ENCODE measurements at places on chromosomes 1 and 21. TPM values are rescaled to one million over a fixed set of nuclear protein-coding genes. Genes with fewer than 3 reads are reported as not detected.

DNA sequence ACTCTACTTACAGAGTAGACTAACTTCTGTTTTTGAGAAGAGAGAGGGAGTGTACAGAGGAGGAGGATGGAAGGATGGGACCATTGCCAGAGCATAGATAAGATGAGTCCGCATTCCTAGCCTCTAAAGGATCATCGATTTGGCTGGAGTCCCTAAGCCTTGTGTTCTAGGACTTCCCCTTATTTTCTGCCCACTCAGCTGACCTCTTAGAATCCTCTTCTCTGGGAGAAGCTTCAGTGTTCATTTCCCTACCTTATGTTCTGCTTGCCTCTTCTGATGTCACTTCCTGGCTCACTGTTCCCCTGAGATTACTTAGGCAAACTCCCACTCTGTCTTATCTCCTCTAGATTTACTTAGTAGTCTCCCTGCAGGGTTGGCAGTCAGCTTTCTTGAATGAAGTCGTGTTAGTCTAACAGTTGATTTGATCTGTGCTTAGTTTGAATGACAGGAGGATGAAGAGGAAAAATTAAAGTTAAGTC is 156.7 kb downstream of the SYT2 start:
- no peak for DNase-seq

GRCh38 chr1:159866066-159866465 is 3.6 kb upstream of the VSIG8 start:
- no peak for DNase-seq

LHX8 gene
- not detected for total RNA-seq

SLC45A1 gene
- total RNA-seq = 0.70 TPM

GRCh38 chr1:115218034-115218405 is 120.0 kb downstream of the NGF start:
- DNase-seq = no peak

DNA sequence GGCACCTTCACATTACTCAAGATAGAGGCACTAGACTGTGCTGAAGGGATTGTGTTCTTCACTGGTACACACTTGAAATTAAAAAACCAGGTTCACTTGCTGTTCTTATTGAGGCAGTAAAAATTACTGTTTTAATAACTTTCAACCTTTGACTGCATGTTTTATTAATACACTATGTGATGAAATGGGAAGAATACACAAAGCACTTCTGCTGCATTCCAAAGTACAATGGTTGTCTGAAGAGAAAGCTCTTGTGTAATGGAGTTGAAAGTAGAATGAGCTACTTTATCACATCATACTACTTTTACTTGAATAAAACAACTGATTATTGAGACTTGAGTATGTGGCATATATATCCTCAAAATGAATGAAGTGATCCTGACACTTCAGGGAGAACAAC is 49.7 kb downstream of the LRRC8C start:
- no peak for DNase-seq

DNA sequence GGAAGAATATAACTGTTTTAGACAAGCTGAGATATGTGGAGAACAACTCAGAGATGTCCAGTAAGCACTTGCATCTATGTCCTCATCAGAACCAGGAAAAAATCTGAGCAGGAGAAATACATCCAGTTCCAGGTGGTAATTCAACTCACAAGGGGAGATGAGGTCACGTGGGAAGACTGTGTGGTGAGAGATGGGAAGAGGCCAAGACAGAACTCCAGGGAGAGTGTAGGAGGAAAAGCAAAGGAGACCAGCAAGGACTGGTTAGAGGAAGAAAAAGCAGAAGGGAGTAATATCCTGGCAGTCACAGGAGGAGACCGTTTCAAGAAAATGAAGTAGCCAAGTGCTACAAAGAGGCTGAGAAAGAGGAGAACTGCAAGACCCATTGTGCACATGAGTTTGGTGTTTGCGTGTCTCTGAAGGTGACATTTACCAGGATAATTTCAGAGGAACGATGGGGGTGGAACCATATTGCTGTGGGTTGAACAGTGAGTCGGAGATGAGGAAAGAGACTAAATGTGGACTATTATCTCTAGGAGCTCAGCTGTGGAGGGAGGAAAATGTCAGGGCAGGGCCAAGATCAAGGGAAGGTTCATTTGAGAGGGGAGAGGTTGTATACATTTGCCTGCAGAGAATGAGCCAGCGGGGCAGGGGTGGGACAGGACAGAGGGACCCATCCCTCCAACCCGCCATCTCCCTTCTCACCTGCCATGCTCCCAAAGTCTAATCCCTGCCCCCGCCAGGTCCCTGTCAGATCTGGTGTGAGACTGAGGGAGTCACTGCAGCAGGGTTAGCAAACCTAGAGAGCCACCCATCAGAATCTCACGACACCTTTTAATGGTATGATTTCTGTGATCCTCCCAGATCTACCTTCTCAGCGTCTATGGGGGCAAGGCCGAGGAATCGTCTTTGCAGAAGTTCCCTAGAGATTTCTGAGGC is 24.9 kb downstream of the SUSD4 start:
- no peak for DNase-seq

TMEM201 gene
- 10.5 TPM for total RNA-seq

FCRL1 gene
- total RNA-seq = 1.0 TPM

- DNase-seq = no peak
Observed at GRCh38 chr1:30283199-30283962, 440.0 kb downstream of the MATN1 start.

DNA sequence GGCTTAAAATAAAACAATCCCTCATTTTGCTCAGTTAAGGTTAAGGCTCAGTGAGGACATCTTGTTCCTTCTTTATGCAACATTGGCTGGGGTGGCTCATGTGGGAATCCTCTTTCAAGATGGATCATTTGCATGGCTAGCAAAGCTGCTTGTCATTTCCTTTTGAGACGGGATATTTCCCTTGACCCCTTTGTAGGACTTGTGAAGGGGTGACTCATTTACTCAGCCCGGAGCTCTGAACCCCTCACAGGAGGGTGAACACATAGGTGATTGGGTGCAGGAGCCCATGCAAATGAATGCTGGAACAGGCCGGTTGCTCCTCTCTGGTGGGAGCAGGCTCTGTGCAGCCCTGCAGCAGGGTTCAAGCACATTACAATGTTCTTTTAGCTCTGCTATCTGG is 15.8 kb upstream of the C8A start:
- no peak for DNase-seq

DNA sequence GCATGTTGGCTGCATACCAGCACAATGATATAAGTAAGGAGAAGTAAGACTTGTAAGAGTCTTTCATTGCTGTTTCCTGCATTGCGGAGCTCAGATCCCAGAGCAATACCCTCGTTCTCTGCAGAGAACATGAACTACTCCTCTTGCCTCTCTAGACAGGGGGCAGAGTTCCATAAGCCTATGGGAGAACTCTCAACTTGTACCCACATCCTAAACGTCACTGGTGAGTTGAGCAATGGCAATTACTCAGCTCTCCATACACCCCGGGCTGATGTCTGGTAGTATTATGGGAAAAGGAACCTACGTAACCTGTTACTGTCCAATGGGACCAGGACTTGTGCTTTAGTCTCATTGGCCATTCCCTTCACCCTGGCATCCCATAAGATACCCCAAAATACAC is 27.3 kb upstream of the ZNF496 start:
- DNase-seq = no peak

MATN1 gene
- total RNA-seq = 3.7 TPM

DNA sequence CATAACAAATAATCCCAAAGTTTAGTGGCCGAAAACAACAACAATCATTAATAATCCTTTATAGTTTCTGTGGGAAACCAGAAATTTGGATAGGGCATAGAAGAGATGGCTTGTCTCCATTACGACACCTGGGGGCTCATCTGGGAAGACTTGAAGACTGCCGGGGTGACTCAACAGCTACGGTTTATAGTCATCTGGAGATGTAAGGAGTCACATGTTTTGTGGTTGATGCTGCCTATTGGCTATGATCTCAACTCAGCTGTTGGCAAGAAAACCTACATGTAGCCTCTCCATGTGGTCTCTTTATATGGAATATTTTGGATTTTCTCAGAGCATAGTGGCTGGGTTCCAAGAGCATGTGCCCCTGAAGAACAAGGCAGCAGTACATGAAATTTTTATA is 29.3 kb upstream of the TSPAN2 start:
- DNase-seq = no peak

- no peak for DNase-seq
Observed at GRCh38 chr1:231923491-231924041, 297.0 kb downstream of the DISC1 start.

EPHX1 gene
- total RNA-seq = 0.94 TPM

GRCh38 chr1:242854466-242854865 is 330.0 kb upstream of the PLD5 start:
- DNase-seq = no peak

INAVA gene
- 0.39 TPM for total RNA-seq

TRAPPC3 gene
- total RNA-seq = 35.0 TPM

DNA sequence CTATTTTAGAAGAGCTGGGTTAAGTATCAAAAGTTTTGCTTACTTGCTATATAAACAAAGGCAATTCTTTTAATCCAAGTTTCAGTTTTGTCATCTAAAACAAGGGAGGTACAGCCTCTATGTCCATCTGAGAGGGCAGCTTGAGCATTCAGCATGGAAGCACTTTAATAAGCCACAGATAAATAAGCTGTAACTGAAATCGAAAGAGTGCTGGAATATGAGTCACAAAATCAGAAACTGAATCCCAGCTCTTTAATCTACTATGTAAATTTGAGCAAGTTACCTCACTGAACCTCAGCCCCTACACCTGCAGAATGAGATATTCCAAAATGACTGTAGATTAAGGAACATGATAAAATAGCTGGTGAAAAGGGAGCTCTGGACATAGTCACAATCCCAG is 80.0 kb upstream of the HP1BP3 start:
- DNase-seq = no peak

DNA sequence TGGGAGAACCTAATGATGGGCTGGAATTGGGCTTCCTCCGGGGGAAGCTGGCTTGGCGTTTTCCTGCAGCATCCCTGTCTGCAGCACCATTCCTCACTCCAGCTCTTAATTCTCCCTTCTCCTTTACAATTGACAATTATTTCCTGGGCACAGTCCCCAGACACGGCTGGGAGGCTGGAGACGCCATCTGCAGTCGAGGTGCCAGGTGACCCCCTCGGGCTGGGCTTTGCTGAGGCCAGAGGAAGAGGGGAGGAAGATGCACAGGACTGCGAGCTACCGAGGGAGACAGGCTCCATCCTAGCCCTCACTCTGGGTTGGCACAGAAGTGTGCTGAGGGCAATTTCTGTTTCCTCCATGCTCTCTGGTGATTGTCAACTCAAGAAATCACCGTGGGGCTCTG is 453.8 kb downstream of the PTPRU start:
- DNase-seq = no peak

GRIK3 gene
- total RNA-seq = not detected

C1orf185 gene
- total RNA-seq = not detected

SLAMF6 gene
- total RNA-seq = 24.8 TPM

ADORA3 gene
- total RNA-seq = not detected

IVL gene
- total RNA-seq = not detected

- no peak for DNase-seq
Observed at GRCh38 chr1:50637460-50637859, 214.2 kb upstream of the DMRTA2 start.

DNA sequence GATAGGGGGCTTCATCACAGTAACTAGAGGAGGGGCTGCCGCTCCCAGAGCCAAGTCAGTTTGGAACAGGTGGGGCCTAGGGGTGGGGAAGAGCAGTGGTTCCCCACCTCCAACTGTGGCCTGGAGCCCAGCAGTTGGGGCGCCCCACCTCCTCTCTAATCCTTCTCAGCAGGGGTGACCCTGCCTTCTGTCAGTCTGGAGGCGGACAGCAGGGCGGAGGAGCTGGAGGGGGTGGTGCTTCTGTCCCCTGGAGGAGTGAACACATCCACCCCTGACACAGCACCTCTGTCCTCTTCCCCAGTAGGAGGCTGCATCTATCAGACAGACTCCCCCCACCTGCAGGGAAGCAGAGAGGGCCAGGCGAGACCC is 73.8 kb downstream of the MRPL37 start:
- no peak for DNase-seq

DNA sequence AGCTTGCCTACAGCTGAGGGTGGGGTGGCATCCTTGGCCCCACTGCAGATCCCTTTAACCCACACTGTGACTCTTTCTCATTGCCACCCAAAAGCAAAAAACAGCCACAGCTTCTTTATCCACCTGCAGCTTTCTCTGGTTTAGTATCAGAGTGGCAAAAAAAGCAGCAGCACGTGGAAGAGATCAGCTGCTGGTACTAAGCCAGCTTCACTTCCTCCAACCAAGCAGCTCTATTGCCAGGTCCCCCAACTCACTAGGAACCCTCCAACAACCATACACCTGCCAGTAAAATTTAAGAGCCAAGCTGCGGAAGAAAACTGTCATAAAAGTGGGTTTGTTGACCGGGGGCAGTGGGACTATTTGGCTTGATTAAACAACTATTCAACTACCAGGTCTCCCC is 66.4 kb downstream of the KDM1A start:
- DNase-seq = no peak

PSEN2 gene
- total RNA-seq = 2.0 TPM

GRCh38 chr1:82921759-82922158 is 1077.2 kb downstream of the TTLL7 start:
- no peak for DNase-seq

DNA sequence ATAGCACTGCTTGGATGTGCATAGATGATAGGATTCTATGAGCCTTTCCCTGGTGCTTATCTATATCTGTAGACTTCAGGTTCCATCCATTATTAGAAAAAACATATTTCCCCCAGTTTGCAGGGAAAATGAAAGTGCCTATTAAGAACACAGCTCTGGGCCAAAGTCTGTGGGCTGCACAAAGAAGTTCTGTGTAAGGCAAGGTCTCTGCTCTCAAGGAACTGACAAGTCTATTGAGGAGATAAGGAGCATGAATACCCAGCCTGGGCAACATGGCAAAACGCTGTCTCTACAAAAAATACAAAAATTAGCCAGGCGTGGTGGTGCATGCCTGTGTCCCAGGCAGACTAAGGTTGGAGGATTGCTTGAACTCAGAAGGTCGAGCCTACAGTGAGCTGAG is 22.3 kb upstream of the SDE2 start:
- no peak for DNase-seq

DNA sequence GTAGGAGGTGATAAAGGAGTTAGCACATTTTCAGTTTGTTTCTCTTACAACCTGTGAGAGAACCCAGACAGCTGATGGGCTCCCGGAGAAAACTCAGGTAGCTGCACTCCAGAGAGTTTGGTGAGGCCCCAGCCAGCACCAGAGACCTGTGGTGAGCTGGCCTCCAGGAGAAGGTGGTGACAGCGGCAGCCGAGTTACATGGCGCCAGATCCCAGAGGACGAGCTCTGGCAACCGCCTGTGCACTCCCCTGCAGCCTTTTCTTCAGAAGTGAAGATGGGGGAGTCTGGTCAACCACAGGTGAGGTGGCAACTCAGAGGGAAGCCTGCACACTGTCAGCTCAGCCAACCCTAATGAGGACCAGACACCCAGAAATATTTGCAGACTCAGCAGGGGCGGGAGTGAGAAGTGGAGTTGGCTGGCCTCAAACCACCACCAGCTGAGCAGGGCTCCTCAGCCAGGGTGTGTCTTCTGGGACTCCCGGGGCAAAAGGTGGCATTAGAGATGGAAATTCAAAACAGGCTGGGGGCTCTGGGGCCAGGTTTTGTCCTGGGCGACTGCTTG is 209.7 kb downstream of the SETD4 start:
- no peak for DNase-seq
